ENCODE measurements at places on chromosomes 12 and 14. TPM values are rescaled to one million over a fixed set of nuclear protein-coding genes. Genes with fewer than 3 reads are reported as not detected.

DNA sequence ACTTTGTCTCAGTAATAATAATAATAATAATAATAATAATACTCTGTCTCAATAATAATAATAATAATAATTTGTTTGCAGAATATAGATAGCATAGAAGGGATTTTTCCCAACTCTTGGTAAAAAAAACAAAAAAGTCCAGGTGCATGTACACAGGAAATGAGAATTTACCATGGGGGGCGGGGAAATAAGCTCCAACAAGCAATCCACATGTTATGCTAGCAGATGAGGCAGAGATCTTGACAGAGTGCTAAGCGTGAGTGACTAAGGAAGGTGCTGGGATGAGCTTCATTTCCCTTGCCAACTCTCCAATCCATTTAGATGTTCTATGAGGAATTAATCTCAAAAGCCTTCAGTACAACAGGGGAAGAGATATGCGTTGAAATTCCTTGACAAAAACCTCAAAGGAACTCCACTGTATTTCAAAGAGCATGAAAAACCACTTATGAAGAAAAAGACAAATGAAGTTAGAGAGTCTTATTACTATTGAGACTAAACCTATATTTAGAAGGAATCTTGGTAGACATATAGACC lies 44.9 kb upstream of the GTF2A1 start:
- no peak overlapping the region for H3K27ac ChIP-seq
- no peaks in the 10 kb centered on the region for H3K36me3 ChIP-seq
- peaks cover 8% of the 10 kb centered on the region for H3K4me1 ChIP-seq
- DNase-seq, result no peak

GRCh38 chr12:75945581-75945980 lies 86.0 kb downstream of the PHLDA1 start:
- H3K27me3 ChIP-seq, result no peaks in the 10 kb centered on the region
- no peak for DNase-seq
- peaks cover 10% of the 10 kb centered on the region for H3K4me1 ChIP-seq
- no peak overlapping the region for H3K4me3 ChIP-seq
- no peaks in the 10 kb centered on the region for H3K36me3 ChIP-seq

C12orf50 gene
- total RNA-seq, result 0.40 TPM

CCDC177 gene
- total RNA-seq, result not detected

Data from thyroid gland (tissue), 4 donors.